KG1 (cell line): ENCODE measurements at places on chromosomes 1 and 21.

- DNase-seq: no peak
Measured at GRCh38 chr1:193799371-193799770, 613.0 kb upstream of the B3GALT2 start.

- DNase-seq: no peak
Measured at GRCh38 chr21:42496839-42497202, 797 bp upstream of the RSPH1 start.

- DNase-seq: no peak
Measured at GRCh38 chr1:240608707-240609106, 3.2 kb downstream of the GREM2 start.

- DNase-seq: no peak
Measured at GRCh38 chr1:66951513-66951912, 26.7 kb downstream of the MIER1 start.

GRCh38 chr1:59020151-59020997, 236.5 kb upstream of the JUN start:
- DNase-seq: peak; percentile 41

DNA sequence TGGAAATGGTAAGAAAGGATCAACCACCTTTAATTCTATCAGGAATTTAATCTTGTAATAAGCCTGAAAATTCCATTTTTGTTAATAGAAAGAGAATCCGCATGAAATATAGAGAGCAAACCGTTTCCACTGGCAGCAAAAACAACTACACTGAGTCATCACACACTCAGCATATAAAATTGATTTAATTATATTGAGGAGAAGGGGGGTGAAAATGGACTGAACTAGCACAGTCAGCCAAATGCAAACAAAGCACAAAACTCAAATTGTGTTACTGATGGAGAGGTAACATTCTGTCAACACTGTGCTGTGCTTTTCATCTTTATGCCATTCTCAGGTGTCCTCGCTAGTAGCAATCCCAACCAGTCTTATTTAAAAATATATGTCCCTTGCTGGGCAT, 1583.9 kb downstream of the MRPL39 start:
- no peak for DNase-seq

GRCh38 chr1:160163615-160164014, 12.2 kb downstream of the ATP1A4 start:
- no peak for DNase-seq

- DNase-seq: no peak
Measured at GRCh38 chr1:20982316-20982715, 194.4 kb downstream of the EIF4G3 start.

DNA sequence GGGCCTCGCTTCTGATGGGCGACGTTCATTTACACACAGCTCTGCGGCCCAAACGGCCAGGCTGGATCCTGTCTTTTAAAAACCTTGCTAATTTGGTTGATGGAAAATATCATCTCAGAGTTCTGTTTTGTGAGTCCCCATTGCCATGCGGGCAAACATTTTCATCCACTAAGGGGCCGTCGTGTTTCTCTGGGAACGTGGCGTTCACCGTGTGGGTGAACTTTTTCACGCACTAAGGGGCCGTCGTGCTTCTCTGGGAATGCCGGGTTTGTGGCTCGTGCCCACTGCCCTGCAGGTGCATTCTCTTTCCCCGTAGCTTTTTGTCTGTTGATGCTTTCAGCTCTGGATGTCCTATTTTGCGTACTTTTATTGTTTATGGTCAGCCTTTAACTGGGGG, 6.8 kb downstream of the COL18A1 start:
- no peak for DNase-seq

DNA sequence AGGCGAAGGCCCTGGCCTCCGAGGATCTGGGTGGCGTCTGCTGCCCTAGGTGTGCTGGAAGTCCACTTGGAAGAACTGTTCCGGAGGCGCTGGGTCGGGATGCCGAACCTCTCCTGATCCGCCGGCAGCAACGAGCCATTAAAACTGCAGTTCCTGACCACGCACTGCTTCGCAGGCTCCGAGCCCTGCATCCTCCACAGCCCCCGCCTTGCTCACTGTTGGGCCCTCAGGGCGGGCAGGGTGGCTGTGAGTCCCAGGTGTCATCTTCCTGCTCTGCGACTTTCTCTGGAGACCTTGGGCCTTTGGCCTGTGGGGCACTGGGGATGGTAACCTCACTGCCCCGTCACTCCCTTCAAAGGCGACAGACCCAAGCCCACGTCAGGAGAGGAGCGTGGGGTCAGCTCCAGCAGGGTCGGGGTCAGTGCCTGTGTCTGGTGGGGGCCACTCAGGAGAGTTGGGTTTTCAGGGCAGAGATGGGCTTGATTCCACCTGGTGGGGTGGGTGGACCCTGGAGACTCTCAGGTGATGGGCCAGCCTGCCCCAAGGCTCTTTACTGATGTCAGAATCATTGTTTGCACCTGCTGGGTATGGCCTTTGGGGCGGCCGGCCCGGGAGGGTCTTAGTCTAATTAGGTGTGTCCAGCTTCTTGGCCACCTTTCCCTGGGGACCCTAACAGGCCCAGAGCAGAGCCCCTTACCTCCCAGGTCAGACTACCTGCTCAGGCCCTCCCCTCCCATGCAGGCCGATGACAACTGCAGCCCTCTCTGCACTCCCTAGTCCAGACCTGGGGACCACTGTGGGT, 3.1 kb downstream of the PRXL2B start:
- no peak for DNase-seq

DNA sequence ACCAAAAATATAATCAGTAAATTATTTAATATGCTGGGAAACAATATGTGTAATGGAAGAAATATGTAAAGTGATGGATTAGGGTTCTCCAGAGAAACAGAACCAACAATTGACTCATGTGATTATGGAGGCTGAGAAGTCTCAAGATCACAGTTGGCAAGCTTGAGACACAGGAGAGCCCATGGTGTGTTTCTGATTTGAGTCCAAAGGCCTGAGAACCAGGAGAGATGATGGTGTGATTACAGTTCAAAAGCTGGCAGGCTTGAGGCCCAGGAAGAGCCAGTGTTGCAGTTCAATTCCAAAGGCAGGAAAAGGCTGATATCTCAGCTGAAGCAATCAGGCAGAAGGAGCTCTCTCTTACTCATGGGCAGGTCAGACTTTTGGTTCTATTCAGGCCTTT, 138.8 kb upstream of the NBPF11 start:
- no peak for DNase-seq

- DNase-seq: no peak
Measured at GRCh38 chr1:231921646-231922345, 295.2 kb downstream of the DISC1 start.

DNA sequence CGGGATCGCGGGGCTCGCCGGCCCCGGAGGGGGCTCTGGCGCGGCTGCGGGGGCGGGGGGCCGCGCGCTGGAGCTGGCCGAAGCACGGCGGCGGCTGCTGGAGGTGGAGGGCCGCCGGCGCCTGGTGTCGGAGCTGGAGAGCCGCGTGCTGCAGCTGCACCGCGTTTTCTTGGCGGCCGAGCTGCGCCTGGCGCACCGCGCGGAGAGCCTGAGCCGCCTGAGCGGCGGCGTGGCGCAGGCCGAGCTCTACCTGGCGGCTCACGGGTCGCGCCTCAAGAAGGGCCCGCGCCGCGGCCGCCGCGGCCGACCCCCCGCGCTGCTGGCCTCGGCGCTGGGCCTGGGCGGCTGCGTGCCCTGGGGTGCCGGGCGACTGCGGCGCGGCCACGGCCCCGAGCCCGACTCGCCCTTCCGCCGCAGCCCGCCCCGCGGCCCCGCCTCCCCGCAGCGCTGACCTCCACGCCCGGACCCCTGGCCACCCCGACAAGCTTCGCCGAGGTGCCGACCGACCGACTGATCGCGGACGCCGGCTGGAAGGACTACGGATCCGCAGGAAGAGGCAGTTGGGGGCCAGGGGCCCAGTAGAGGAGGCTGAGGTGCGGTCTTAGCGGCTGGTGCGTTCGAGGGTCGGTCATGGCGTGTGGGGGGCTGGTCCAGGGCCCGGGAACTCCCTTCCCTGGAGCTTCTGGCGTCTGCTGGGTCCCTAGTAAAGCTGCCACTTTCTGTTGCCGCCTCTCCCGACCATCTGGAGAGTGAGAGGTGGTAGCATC, 711 bp downstream of the TRNP1 start:
- DNase-seq: no peak

- no peak for DNase-seq
Measured at GRCh38 chr1:189253601-189254350, 1223.9 kb downstream of the BRINP3 start.

GRCh38 chr1:6986281-6986680, 201.0 kb downstream of the CAMTA1 start:
- DNase-seq: no peak

GRCh38 chr1:34657849-34658248, 97.0 kb upstream of the GJB5 start:
- no peak for DNase-seq

GRCh38 chr1:34178072-34178471, 1.4 kb downstream of the C1orf94 start:
- no peak for DNase-seq

GRCh38 chr1:6130596-6130995, 49.5 kb downstream of the CHD5 start:
- DNase-seq: no peak

GRCh38 chr1:85332575-85332974, 56.1 kb upstream of the BCL10 start:
- DNase-seq: no peak

DNA sequence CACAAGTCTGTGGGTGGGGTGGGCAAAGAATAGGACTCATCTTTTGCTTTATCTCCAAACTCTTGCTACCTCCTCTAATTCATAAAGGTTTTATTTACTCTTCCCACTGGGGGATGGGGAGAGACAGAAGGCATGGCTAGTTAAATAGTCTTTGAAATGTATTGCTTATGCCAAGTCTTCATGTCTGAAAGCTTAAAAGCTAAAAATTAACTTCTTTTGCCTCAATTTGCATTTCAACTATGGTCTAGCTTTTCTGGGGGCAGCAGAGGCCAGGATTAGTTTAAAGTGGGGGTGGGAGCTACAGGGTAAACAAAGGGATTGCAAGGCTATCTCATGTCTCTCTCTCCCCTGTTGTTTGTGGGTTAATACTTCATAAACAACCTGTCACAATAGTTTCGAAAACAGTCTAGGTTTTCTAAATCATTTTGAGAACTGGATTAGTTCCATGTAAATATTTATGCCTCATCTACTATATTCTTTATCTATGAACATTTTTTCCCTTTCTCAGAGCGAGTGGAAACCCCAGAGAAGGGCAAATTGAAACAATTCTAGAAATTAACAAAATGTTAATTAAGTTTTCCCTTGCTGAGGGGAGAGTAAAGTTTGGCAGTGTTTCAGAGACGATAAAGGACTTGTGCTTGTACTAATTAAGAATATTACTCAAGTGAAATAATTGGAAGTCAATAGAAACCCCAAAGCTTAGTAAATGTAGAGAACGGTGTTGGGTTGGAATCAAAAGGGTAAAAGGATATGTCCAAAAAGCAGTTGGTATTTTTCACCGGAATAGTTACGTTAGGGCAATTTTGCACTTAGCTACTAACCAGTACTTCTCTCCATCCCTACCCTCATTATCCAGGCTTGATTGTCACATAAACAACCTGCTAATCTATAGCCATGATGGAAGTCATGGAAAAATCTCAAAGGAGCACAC, 182.2 kb downstream of the GIPC2 start:
- DNase-seq: no peak

- DNase-seq: no peak
Measured at GRCh38 chr1:174337000-174337681, 110.6 kb upstream of the GPR52 start.

- DNase-seq: no peak
Measured at GRCh38 chr1:205630241-205630640, 1.6 kb downstream of the ELK4 start.
